Stimulated activated CD4-positive, alpha-beta T cell treated with anti-CD3 and anti-CD28 coated beads, Interleukin-2, amount 100 ng/mL, for 24 hours (primary cell): ENCODE measurements at places on chromosomes 12 and 14.

- no peak for DNase-seq
These were observed 185.2 kb downstream of the TMTC3 start for GRCh38 chr12:88327276-88327675.

GRCh38 chr14:61491224-61491623 lies 169.8 kb downstream of the PRKCH start:
- no peak for DNase-seq

DNA sequence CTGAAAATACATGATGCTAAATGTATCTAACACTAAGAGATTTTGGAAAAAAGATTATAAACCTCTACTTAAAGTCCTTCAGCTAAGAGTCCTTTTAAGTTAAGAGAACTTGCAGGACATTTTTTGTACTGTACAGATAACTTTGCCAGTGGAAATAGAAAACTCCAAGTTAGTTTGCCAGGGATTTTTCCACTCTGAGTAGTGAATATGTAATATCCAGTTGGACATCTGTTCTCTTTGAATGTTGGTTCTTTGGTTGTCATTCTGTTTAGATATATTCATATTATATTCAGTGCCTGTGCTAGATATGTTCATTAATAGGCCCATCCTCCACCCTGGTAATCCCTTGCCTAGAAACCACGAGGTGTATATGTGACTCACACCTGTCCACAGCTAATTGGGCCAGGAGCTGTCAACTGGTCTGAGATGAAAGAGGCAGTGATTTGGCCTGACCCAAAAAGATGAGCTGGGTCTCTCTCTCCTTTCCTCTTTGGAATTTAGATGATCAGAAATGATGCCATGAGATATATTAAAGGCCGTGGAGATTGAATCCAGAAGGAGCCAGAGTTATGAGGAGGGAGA lies 261.0 kb upstream of the LRIG3 start:
- DNase-seq: no peak

DNA sequence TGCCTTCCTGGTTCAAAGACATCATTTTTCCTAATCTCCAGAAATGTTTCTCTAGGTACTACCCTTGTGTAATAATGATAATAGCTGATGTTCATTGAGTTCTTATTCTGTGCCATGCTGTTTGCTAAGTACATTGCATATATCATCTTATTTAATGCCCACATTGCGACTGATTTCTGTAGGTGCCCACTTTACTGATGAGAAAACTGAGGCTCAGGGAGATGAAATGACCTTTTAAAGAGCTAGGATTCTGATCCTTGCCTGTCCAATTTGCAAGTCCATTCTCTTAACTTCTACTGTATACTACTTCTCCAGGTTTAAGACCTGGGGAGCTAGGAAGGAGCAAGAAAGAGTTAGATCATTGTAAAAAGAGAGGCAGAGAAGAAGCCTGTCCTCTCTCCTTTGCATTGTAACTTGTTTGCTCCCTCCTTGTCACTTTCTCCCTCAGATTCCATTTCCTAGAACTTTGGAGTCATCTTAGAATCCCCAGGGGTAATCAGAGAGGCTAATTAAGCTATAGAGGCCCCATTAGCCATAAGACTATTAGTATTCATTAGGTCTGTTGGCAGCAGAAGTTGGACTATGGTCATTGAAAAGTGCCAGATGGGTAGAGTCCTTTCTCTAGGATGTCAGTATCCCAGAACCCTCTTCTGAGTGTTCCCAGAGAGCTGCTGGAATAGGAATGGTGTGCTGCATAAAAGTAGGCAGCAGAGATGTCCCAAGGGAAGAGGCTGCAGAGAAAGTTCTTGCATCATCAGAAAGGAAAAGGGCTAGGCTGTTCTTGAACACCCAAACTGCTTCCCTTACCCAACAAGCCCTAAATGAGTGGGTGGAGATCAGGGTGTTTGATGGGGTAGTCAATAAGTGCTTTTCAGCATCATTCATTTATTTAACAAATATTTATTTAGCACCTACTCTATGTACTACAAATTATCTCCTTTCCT lies 3.1 kb downstream of the DGKA start:
- no peak for DNase-seq
